ENCODE measurements at places on chromosomes 7 and 10. TPM values are rescaled to one million over a fixed set of nuclear protein-coding genes. Genes with fewer than 3 reads are reported as not detected.

FAM13C gene
- polyA plus RNA-seq: 5.7 TPM

- no peak for DNase-seq
Measured at GRCh38 chr7:156496865-156497264, 143.7 kb upstream of the RNF32 start.

ZCCHC24 gene
- polyA plus RNA-seq: 23.8 TPM

GRCh38 chr10:80945264-80945880 lies 407.7 kb downstream of the SH2D4B start:
- no peak for DNase-seq

GRCh38 chr7:92916770-92917224 lies 80.4 kb upstream of the CDK6 start:
- DNase-seq: no peak

- peak; percentile 37 for DNase-seq
Measured at GRCh38 chr7:107563081-107563774, 492 bp downstream of the COG5 start.

TLX1 gene
- 0.57 TPM for polyA plus RNA-seq

DNA sequence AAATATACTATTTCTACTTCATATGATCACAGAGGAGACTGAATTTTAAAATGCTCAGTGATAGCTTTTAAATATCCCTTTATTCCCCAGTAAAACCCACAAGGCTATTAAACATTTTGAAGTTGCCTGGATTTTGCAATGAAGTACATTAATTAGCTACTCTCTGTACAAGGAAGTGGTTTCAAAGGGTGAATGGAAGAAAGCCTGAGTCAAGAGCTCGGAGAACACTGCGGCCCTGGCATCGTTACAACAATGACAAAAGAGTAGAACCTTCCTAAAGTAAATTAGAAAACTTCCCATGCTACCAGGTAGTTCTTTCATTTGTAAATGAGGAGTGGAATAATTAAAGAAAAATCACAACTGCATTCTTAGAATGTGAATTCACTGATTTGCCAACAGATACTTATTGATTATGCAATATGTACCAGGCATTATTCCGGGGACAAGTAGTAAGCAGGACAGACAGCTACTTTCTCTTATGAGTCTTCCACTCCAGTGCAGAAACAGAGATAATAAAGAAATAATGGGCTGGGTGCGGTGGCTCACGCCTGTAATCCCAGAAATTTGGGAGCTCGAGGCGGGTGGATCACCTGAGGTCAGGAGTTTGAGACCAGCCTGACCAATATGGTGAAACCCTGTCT lies 63.0 kb downstream of the ZNF22 start:
- DNase-seq: no peak

- DNase-seq: no peak
Measured at GRCh38 chr10:116184512-116184794, 88.6 kb downstream of the GFRA1 start.

Measured in large intestine (tissue), 12 donors.